HT1080 (cell line): ENCODE measurements at places on chromosomes 12 and 14.
A peak's percentile ranks its signal among the peaks of the same experiment; 100 is the strongest.

DNA sequence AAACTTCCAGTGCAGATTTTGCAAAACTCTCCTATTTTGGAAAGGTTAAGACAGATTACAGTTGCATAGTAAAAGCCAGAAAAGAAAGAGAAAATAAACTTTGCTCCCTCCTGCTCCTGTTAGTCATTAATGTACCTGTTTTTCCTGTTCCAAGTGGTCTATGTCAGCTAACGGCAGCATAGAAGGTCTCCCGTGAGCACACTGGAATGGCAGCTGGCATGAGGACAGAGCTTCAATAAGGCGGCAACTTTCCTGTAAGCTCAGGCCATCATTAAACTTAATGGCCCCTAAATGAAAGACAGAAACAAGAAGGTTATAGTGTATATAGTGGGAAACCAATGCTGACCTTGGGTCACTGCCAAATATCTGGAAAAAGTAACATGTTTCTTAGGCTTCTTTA lies 16.0 kb downstream of the EIF2B2 start:
- DNase-seq = no peak

GRCh38 chr12:104358353-104359003 lies 54.9 kb downstream of the EID3 start:
- DNase-seq = peak; percentile 47

DNA sequence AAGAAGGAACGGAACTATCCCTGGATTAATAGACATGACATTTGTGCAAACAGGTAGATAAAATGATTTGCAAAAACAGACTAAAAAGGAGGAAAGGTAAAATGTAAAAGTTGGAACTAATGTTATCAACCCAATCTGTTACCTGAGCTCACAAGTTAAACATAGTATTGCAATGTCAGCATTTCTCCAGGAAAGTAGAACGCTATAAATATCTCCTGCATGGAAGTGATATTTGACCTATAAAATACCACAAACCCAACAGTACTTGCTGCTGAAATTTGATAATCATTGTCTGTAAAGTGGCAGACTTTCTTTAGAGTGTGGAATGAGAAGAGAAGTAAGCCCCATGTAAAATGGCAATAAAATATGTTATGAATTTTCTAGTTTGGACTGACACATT lies 1435.7 kb downstream of the LRFN5 start:
- DNase-seq = no peak

- peak; percentile 83 for DNase-seq
Measured at GRCh38 chr12:7108003-7108795, 815 bp downstream of the C1RL start.

DNA sequence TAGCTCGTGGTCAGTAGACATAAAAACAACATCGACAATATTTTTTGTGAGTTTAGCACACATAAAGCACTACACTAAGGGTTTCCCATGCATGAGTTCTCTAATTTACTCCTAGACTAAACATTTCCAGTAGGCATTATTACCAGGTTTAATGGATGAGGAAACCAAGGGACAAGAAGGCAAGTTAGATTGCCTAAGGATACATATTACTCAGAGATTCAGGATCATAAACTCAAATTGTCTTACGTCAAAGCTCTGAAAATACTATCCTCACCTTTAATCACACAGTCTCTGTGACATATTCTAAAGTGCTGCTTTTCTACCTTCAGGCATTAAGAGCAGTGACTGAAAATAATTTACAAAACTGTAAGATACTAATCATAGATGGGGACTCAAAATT lies 655.3 kb downstream of the SLC16A7 start:
- no peak for DNase-seq

- DNase-seq = no peak
Measured at GRCh38 chr12:104355630-104356029, 52.1 kb downstream of the EID3 start.

GRCh38 chr12:94644141-94644979 lies 6.0 kb downstream of the TMCC3 start:
- DNase-seq = peak; percentile 99

GRCh38 chr12:47862881-47863280 lies 41.9 kb downstream of the VDR start:
- DNase-seq = no peak

GRCh38 chr14:32081901-32082300 lies 4.8 kb downstream of the ARHGAP5 start:
- DNase-seq = no peak

GRCh38 chr14:106039400-106039799 lies 513.0 kb downstream of the TMEM121 start:
- peak; percentile 40 for DNase-seq

DNA sequence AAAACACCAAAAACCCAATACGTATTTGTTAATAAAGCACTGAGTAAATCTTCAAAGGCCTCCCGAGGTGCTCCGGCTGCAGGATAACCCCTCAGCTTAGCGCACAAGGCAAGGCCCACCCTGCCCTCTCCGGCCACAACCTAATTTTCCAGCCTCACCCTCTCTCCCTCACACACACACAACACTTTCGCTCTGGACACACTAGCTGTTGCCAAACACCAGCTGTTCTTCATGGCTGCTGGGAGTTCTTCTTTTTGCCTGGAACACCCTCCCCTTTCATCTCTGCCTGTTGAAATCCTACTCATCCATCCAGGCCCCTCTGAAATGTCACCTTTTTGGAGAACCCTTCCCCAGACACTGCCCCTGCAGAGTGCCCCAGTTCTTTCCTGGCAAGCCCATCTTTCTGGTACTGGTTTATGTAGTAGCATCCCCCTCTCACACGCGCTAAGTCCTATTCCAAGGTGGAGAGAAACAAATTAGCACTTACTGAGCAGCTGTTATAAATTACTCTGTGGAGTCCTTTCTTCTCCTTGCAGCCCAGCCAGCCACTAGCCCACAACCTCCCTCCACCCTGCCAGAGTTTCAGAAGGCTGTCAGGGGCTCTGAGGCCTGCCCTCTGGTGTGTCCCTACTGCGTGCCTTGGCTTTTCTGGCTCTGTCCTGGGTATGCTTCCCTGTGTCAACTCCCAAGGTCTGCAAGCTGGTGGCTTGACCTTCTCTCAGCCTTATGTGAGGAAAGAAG lies 805 bp upstream of the CRACR2A start:
- DNase-seq = no peak

DNA sequence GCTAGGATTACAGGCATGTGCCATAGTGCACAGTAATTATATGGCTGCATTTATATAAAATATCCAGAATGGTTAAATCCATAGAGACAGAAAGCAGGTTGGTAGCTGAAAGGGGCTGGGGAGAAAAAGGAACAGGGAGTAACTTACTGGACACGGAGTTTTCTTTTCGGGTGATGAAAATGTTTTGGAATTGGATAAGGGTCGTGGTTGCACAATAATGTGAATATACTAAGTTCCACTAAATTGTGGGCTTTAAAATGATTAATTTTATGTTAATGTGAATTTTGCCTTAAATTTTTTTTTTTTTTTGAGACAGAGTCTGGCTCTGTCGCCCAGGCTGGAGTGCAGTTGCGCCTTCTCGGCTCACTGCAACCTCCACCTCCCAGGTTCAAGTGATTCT lies 70.1 kb upstream of the BDKRB2 start:
- no peak for DNase-seq

DNA sequence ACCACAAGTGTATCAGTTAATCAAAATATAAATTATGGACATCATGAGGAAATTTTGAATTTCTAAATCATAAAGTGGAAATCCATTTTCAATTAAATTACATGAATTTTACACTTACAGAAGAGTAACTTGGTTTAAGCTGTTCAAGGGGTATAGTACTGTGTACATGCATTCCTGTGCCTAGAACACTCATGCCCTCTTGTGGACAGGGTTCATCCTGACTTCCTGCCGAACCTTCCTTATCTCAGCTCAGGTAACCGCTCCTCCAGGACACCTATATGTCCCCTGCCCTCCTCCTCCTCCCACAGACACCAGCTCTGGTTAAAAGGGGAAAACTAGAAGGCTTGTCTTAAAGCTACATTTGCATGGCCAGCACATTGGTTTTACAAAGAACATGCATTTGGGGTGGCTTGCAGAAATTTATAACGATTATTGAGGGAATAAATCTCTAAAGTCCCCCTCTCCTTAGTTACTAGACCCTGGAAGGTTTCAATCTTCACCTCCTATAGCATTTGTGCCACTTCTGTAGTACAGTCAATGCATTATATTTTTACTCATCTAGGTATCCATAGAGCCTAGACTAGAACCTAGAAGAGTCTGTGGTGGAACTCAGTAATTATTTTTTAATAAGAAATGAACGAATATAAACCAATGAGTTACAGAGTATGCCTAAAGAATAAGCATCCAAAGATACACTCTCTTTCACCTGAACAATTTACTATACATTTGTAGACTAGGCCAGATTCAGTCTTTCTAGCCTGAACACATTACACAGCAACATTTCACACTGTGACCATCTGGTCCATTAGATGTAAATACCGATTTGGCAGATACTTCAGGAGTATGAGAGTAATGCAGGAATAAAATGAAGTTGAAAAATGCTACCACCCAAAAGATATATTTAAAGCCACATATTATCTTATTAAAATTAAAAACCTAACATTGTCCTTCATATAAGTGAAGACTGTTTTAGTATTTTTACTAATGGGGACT lies 345.6 kb downstream of the PAWR start:
- DNase-seq = peak; percentile 44

- DNase-seq = no peak
Measured at GRCh38 chr14:78614593-78614992, 444.4 kb downstream of the NRXN3 start.

GRCh38 chr14:64388533-64389285 lies 556 bp downstream of the MTHFD1 start:
- DNase-seq = peak; percentile 16

DNA sequence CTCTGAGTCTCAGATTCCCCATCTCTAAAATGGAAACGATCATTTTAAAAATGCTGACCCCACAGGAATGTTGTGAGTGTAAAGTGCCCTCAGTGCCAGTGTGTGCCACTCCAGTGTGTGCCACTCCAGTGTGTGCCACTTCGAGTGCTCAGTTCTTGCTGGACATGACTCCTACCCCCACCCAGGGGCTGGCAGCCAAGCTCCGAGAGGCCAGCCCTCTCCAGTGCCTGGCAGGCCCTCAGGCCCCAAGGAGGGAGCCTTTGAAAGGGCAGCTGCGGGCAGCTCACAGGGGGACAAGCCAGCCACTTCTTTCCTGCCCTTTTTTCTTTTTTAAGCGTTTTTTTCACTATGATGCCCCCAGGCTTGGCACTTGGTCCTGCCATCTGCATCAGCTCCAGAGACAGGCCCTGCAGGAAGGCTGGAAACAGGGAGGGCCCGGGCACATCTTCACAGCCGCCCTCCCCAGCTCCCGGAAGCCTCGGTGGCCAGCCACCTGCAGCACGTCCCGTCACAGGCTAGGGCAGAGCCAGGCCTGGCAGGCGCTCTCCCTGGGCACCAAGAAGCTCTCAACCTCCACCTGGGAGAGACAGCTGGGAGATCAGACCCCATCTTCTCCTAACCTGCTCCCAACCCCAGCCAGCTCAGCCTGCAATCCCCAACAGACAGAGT lies 29.8 kb downstream of the NCOR2 start:
- DNase-seq = no peak

DNA sequence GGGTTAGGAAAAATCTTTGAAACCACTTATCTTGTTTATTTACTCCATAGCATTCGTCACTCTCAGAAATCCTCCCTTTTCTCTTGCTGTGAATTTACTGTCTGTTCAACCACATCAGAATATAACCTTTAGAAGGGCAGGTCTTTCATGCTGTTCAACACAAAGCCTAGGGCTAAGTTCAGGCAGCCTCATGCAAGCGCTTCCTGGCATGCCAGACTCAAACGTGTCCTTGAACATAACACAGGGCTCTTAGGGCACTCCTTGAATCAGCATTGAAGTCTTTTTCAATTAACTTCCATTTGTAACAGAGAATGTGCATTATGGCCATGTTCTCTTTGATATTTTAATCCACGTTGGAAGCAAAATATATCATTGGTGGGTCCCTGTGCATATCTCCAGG lies 377.7 kb downstream of the GLT1D1 start:
- no peak for DNase-seq

- no peak for DNase-seq
Measured at GRCh38 chr12:126355346-126355745, 1290.1 kb downstream of the AACS start.

DNA sequence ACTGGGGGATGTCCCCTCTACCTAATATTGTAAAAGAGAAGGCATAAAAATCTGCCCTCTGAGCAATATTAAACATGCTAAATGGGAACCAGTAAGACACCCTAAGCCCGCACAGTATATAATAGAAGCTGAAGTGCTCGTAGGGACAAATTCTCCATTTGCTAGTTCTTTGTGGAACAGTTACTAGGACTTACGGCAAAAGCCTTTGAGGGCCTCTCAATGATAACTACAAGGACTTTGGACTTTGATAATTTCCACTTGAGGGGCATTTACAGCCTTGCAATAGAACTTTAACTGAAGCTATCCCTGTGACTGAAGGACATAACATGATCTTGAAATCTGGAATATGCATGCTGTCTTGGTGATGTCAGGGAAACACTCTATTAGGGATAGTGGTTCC lies 111.5 kb upstream of the IFNG-AS1 start:
- DNase-seq = no peak

DNA sequence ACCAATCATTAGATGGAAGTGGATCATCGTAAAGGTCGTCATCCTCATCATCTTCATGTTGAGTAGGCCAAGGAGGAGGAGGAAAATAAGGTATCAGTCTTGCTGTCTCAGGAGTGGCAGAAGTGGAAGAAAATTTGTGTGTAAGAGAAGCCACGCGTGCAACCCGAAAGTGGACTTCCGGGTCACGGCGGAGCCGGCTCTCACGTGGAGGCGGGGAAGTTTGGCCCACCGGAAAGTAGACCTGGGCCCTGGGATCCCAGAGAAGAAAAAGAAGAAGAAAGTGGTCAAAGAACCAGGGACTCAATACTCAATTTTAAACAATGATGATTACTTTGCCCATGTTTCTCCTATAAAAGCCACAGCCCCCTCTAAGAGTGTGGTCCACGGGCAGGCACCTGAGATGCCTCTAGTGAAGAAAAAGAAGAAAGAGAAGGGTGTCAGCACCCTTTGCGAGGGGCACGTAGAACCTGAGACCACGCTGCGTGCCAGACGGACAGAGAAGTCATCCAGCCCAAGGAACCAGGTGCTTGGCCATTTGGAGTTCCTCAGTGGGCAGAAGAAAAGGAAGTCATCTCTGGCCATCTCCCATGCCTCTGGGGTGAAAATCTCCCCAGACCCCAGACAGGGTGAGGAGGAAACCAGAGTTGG lies 365.8 kb downstream of the BCAT1 start:
- DNase-seq = no peak

GRCh38 chr14:34258318-34258717 lies 203.7 kb downstream of the SPTSSA start:
- no peak for DNase-seq

DNA sequence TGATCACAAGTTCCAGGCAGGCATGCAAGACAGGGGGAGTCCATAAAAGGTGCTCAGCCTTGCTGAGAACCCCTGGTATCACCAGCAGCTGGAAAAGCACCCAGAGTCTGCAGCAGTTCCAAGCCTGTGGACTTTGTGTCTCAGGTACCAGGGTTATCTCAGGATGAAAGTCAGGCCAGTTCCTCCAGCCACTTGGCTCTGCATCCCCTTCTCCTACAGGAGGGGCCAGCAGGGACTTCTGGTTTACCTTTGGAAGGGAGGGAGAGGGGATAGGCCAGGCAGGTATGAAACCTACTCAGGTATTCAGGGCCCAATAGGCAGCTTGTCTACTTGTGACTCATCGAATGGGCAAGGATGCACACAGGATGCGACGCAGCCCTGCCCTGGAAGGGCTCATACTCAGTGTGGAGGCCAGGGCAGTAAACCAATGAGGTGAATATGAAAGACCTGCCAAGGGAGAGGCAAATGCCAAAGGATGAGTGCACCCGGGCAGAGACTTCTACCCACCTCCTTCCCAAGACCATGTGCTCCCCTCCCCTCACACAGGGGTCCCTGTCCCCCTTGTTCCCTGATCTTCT lies 148.2 kb downstream of the SLC38A6 start:
- no peak for DNase-seq
